ENCODE measurements at places on chromosomes 2 and 18.

DNA sequence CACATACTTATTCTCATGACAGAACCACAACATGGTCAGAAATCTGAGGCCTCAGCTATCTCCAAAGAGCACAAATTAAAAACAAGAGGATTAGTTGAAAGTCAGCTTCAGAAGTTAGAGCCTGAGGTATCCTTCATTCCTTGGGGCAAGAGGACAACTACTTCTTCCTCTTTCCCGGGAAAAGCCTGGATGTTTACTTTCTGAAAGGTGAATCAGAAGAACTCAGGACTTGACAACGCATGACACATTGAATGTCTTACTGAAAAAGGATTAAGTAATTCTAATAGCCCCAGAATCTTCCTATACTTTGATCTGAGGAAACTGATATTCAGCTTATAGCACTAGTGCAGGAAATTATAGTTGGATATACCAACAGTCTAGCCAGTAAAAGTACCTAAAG lies 573.2 kb downstream of the METTL4 start:
- no peak for DNase-seq

DNA sequence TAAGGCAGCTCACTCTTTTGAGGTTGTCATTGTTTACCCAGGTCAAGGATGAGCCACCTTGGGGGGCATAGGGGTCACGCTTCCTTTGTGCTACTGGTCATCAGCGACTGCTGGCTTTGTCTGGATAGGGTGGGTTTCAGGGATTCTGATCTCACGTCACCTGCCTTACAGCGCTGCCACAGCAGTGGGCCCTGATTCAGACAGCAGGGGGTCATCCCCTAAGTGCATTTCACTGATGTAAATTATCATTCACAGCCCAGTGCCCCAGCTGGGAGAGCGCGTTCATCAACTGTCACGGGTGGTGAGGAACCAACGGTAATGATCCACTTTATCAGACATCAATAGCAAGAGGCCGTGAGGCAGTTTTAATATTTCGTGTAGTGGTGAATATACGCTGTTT lies 291.2 kb downstream of the NEDD4L start:
- DNase-seq: no peak

DNA sequence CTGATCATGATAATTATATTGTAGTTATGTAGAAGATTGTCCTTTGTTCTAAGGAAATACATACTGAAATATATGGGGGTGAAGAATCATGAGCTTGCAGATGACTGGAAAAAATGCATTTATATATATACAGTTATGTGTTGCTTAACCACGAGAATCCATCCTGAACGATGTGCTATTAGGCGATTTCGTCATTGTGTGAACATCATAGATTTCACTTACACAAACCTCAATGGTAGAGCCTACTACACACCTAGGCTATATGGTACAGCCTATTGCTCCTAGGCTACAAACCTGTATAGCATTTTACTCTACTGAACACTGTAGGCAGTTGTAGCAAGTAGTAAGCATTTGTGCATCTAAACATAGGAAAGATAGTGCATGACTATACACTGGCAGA lies 2.6 kb upstream of the ACAA2 start:
- DNase-seq: no peak

DNA sequence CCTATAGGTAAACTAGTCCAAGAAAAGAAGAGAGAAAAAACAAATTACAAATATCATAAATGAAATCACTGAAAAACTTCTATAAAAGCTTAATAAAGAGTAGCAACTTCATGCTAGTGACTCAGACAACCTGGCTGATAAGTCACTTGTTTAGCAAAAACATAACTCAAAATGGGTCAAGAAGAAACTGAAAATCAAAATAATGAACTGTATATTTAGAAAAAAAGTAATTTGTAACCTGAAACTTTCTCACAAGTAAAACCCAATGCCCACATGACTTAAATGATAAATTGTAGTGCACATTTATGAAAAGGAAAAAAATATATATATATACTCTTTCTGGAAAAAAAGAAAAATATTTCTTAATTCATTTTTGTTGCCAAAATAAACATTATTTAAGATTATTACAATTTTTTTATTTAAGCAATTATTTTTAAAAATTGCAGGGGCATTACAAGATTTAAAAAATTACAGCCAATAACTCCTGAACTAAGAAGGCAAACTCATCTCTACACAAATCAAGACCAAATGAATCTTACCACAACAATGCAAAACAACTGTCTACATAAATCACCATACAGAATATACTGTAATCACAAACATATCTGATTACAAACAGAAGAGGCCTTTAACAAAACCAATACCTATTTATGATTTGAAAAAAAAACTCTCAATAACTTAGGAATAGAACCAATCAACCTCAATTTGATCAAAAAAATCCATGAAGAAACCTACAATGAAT lies 406.3 kb downstream of the CDH7 start:
- no peak for DNase-seq

GRCh38 chr2:67164771-67165522 lies 232.2 kb upstream of the ETAA1 start:
- no peak for DNase-seq

DNA sequence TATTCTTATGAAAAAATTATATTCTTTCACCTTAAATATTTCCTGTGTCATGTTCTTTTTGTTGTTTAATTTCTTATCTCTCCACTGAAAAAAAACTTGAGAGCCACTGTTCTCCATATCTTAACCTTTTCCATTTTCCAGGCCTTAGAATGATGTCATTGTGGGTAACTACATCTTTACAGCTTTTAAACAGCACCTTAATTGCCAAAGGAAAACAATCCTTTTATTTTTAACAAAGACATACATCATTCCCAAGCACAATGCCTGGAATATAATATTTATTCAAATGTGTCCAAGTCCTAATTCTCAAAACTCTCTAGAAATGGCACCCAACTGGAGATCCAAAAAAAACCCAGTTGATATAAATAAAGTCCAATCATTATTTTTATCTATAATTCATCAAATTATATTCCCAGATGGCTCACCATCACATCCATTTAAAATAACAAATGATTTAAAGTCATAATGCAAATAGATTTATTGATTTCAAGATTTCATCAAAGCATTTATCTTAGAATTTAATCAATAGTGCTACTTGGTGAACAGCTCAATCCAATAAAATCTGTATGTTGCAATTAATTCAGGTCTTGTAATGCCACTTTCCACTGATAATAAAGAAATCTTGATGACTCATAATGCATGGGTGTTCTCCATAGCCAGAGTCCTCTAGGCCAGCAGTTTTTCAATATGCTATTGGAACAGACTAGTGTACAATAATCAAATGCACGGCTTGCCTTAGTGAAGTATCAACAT lies 107.1 kb upstream of the MAPRE2 start:
- no peak for DNase-seq

GRCh38 chr2:47784352-47784851 lies 1.5 kb downstream of the MSH6 start:
- DNase-seq: no peak
